T follicular helper cell (primary cell): ENCODE measurements at places on chromosomes 5 and 9.

DNA sequence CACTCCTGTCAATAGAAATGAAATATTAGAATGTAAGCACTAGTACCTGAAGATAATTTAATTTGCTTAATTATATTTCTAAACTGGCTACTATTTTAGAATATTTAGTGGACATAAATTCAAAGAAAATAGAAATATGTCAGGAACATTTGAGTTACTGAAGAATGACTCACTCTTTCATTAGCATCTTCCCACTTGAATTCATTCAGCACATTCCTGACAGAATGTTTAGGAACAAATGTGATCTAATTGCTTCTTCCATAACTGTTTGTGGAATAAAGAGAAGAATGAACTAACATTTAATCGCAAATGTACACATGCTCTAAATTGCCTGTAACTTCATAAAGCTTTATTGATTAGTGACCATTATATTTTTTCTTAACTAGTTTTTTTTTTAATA lies 306.2 kb upstream of the ADAMTSL1 start:
- DNase-seq: no peak

DNA sequence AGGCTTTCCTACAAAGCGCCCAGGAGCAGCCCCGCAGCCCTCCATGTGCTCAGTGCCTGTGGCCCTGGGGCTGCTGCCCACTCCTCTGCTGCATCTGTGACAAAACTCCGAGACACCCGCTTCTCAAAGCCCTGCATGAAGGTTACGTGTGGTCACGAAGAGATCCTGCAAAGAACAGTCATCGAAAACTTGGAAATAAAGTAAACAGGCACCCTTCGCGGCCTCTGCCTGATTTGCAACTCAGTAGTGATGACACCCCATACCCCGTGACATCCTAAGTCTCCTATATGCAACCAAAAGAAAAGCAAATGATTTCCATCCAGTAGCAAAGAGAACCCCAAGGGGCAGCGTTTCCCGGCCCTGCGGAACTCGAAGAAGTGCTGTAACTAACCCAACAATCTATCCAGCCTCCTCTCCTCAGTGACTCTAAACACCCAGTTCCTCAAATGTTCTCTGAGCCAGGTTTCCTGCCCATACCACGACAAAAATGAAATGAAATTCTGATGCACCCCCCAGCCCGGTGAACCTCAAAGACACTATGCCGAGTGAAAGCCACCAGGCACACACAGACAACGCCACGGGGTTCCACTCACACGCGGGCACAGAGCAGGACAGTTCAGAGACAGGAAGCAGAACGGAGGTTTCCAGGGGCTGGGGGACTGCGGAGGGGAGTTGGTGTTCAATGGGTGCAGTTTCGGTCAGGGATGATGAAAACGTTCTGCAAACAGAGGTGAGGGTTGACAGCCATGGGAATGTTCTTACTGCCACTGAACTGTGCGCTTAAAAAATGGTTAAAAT lies 19.0 kb downstream of the NACC2 start:
- DNase-seq: no peak

DNA sequence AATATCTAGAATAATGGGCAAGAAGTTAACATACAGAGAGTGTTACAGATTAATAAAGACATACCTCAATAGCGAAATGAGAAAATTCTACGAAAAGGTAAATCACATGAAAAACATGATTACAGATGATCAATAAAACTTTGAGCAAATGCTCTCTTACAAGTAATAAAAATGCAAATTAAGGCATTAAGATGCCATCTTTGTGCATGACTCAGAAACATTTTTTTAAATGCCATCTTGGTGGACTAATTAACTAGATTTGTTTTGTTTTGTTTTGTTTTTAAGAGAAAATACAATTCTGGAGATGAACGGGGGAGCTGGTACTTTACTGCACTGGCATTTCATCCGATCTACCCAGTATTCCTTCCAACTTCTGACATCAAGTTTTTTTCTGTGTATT lies 130.2 kb downstream of the SUSD1 start:
- DNase-seq: no peak

DNA sequence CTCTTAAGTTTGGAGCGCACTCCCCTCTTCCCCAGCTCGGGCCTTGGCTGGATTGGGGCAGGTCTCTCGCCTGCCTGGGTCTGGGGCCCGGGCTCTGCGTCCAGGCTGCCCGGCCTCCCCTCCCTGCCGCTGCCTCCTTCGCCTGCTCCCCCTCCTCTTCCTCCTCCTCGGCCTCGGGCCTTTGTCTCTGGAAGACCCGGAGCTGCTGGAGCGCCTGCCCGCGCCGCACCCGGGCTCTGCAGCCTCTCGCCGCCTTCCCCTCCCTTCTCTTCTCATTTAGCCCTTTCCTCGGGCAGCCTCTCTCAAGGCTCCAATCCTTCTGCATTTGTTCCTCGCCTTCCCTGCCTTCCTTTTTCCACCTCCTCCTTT lies 218.5 kb downstream of the C9orf50 start:
- no peak for DNase-seq

- DNase-seq: no peak
Observed at GRCh38 chr5:148388696-148389095, 4.9 kb downstream of the FBXO38 start.

DNA sequence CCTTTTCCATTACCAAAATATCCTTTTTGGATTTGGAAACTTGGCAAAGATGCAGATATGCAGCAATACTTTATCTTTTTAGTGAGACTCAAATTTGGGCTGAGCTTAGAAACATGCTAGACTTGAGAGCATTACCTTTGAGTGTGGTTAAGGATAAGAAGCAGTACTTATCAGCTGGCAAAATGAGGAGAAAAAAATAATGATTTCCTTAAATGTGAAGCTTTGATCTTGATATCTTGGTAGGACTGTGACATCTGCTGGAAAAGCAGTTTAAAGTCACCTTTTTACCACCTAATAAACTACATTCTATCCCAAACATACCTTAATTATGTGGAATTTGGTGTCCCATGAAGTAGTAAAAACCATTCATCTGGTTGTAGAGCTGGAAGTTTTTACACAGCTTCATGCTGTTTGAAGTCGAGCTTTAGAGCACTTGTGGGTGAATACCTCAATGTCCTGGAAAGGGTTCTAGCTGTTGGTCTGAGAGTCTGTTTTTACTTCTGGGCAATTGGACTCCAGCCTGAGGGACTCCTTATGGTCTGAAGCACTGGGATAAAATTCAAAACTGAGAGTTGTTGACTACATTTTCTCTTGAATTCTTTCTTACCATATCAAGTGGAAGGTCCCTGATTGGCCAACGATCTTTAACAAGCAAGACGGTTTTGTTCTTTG lies 53.4 kb downstream of the LRRC70 start:
- DNase-seq: no peak

DNA sequence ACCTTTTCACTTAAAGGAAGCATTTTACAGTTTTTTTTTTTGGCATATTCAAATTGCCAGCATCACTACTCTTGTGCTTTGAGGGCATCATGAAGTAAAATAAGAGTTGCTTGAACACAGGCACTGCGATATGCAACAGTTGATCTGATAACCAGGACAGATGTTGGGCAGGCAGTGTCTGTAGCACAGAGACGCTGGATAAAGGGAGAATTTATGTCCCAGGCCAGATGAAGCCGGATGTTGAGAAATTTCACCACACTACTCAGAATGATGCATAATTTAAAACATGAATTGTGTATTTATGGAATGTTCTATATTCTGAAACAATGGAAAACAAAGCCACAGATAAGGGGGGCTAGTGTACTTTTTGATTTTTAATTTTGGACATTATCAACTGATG lies 71.4 kb downstream of the SLC12A2 start:
- DNase-seq: no peak

DNA sequence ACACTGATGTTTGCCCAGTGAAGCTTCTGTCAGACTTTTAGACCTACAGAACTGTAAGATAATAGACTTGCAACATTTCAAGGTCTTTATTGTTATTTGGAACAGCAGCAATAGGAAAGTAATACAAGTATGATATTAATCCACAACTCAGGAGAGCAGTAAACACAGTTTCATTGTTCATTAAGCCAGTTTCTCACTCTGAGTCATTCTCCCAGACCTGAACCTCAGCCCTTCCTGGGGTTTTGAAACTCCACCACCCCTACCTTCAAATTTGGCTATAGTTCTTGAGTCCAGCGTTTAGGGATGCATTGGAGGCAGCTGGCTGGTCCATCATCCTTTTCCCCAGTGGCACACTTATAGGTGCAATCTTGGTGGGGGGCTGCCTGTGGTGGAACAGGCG lies 203.2 kb downstream of the RAB3C start:
- DNase-seq: no peak

- no peak for DNase-seq
Observed at GRCh38 chr5:28046596-28046995, 1008.2 kb upstream of the CDH9 start.

DNA sequence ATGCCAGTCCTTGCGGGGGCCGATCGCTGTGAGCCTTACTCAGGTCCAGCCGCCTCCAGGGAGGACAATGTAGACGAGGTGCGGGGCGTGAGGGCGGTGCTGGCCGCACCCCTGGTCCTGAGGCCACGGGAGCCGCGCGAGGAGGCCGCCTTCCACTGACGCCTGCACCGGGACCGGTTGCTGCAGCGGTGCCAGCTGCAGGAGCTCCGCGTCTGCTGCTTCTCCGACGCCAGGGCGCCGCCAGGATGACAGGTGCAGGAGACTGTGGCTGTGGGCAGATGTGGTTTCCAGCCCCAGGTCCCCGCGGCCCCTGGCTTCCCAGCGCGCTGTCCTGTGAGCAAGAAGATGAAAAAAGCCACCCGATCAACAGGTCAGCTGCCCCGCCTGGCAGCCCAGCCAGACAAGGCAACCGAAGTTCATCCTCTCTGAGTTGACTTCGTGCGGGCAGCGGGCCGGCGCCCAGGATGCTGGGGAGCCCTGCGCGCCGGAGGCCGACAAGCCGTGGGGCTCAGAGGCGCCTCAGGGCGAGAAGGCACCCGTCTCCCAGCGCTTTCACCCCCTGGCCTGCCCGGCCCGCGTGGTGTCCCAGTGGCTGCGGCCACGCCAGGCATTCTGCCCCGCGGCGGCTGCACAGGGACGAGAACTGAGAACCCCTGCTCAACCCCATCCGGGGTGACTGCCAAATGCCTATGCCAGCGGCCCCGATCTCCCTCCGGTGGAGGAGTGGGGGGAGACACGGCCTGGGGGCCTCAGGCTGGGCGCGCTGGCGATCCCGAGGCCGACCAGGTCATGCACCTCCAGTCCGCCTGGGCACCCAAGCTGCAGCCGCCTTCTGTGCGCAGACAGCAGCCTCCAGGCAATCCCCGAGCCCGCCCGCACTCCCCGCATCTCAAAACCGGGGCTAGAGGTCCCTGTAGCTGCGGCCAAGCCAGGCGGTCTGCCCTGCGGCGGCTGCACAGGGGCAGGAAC lies 43.4 kb upstream of the BICD2 start:
- DNase-seq: no peak

DNA sequence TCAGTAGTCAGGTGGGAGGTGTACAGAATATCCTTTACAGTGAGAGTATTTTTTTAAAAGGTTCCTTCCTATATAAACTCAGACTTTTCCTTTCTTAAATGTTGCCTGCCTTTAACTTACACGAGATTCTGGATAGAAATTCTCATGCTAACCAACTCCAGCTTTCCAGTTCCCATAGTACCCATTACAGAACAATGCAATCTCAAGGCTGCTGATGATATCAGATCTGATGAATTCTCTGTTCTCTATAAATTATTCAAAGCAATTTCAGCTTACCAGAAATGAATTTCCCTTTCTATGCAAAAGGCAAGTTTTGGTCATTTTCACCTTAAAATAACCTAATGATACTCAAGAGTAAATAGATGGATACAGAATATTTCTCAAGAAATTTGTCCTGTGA lies 90.3 kb downstream of the NUDT12 start:
- DNase-seq: no peak

- no peak for DNase-seq
Observed at GRCh38 chr9:114619191-114619761, 8.2 kb downstream of the TMEM268 start.
